ENCODE measurements at places on chromosomes 3 and 15.

DNA sequence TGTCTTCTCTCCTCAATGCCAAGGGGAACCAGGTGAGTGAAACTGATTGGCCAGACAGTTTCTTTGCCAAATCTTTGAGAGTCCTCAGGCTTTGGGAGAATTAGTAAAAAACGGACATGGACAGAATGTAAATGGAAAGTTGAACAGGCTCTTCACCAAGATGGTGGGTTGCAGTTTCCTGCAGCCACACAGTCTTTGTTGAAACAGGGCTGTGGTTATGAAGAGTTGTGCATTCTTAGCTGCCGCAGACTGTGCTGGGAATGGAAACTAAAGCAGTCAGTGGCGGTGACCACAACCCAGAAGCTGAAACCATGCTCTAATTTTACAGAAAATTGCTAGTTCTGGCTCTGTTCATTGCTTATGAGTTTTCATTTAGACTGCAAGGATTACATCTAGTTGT is 42.1 kb upstream of the TASOR start:
- no peak for DNase-seq

DNA sequence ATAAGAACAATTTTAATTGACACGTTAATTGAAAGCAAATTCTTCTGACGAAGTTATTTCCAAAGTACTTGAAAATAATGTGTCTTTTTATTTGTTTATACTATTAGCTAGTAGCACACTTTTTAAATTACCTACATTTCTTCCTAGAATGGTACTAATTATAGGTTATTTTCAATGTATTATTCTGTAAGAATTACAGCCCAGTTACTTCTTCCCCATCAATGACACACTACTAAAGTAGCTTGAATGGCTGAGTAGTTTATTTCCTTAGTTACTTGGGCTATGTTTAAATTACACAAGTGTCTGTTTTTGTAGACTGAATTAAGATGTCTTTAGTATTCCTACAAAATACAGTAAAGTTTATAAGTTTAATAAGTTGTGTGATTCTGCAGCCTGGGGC is 217.6 kb upstream of the IL12A start:
- no peak for DNase-seq

DNA sequence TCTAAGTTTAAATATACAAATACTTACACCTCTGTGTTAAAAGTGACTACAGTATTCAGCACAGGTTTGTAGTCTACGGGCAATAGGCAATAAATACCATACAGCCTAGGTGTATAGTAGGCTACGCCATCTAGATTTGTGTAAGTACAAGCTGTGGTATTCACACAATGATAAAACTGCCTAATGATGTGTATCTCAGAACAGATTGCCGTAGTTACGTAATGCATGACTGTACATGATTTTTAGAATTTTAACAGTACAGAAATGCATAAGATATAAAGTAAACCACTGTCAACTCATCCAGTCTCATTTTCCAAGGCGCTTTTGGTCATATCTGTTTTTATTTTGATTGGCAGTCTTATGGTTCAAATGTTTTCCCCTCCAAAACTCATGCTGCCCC is 365.7 kb downstream of the CTNNB1 start:
- DNase-seq = no peak

- DNase-seq = peak; percentile 78
Observed at GRCh38 chr3:106862067-106862466, 515.2 kb upstream of the CCDC54 start.

DNA sequence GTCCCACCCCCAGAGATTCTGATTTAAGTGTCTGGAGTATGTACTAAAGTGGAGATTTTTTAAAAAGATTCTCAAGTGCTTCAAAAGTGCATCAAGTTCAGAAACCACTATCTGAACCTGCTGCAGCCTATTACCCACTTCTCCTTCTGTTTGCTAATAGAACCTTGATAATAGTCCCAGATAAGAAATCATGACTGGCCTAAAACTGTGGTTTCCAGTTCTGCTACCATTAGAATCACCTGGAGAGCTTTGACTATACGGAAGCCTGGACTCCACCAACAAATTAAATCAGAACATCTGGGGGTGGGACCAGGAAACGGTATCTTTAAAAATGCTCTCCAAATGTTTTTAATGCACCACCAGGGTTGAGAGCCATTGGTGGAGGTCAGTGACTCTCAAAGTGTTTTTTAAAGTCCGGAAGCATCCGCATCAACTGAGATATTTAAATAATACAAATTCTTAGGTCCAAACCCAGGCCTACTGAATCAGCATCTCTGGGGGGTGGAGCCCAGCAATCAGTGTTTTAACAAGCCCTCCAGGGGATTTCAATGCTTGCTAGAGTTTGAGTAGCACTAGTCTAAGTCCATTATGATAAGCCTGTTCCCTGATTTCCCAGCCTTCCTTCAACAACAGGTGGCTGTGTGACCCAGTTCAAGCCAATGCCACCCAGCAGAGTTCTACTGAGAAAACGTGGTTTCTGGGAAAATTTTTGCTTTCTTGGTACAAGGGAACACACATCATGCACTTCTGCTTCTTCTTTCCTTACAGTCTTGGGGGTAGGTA is 45.4 kb upstream of the TIPARP start:
- no peak for DNase-seq

DNA sequence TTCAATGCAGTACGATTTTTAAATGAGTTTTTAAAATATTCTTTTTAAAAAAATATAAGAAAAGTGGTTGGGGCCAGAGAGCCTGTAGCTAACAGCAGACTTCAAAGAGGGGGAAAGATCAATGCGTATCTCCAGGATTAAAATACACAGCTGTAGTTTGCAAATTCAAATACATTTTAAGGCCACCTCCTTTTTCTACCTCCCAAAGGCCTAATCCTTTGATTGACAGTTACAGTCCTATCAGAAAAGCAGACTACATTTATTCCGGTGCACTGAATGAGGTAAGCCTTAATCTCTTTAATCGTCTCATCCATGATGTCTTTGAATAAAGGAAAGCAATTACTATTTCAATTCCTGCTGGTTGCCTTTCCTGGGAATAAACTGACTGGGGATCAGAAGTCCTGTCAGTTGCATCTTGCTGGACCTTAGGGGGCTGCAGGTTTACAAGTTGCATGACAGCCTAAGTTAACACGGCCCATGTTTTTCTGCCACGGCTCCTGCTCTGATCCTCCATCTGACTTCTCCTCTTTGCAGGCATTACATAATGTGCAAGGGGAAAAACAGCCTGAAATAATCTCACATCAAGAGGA is 51.7 kb downstream of the CADPS start:
- DNase-seq = no peak

DNA sequence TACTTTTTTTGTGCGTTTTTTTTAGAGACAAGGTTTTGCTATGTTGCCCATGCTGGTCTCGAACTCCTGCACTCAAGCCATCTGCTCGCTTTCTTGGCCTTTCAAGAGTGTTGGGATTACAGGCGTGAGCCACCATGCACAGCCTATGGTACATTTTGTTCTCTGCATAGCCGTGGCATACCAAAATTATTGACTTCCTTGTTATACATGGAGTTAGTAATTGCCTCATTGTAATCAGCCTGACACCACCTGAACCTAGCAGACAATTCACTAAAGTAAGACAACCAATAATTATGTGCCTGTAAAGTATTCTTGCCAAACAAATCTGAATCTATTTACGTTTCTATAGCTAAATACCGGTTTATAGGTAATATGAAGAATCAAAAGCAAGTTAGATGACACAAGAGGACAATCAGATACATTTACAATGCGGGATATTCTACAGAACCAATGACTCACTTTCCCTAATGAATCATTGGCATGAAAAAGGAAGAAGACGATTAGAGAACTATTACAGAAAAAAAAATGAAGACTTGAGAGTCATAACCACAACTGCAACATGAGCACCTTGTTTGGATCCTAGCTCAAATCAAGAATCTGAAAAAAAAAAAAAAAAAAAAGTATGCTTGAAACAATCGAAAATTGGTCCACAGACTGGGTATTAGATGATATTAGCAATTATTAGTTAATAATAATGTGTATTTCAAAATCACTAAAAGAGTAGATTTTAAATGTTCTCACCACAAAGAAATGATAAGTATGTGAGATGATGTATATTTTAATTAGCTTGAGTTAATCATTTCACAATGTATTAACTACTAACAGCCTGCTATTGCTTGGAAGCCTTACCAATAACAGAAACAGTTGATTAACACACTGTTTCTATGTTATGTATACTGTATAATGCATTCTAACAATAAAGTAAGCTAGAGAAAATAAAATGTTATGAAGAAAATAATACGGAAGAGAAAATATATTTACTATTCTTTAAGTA is 7.1 kb downstream of the GUCA1C start:
- peak; percentile 73 for DNase-seq

GRCh38 chr3:69288161-69288895 is 97.6 kb downstream of the FRMD4B start:
- DNase-seq = no peak

GRCh38 chr3:101166150-101166549 is 154.2 kb downstream of the IMPG2 start:
- DNase-seq = no peak
